ENCODE measurements at places on chromosomes 2 and 18.

DNA sequence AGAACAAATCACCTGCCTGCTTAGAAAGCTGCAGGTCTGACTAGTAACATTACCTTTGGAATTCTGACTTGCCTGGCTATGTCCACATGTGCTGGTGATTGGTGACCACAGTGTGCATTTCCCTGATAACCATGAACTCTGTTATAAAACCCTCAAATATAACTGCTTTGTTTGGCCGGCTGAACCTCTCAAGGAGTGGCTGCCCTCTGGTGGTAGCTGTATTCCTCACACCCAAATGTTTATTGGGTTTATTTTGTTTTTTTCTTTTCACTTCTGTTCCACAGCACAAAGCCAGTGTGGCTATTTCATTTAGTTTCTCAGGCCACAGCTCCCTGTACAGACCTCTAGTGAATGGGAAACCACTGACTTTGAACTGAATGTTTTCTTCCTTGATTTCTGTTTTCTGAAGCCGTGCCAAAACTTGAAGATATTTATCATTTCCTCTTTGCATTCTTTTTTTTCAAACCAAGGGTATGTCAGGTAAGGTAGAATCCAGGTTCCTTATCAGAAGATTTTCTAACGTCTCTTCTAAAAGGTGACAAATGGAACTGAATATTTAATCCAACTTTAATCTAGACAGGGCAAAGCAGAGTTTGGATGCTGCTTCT is 549.0 kb upstream of the VRK2 start:
- DNase-seq: no peak

DNA sequence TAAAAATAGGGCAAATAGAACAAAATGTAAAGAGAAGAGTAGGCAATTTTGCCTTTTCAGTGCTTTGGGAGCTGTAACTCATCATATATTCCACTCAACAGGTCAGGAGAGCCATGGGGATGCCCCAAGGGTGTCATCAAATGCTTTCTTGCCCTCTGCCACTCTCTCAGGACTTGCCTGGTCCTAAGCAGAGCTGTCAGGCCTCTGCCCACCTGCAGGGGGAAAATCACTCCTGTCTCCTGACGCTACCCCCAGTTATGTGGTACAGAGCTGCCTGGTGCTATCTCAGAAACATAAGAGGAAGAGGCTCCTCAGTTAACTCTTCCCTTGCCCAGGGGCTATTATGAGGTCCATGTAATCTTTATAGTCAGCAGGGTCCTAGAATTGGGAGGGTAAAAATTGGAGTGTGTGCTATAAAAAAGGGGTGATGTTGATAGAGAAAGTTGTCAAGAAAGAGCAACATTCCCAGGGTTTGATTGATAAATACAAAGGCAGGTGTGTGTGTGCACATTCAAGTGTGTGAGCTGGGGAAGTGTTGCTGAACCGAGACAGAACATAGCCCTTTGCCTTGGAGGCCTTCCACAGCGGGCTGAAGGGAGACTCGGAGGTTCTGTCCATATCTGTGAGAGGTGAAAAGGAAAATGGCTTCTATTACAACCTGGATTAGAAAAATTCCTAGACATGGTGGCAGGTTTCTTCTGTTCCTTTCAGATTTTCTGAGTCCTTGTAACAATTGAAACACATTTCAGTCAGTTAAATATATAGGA is 25.4 kb downstream of the PTPRM start:
- DNase-seq: no peak

DNA sequence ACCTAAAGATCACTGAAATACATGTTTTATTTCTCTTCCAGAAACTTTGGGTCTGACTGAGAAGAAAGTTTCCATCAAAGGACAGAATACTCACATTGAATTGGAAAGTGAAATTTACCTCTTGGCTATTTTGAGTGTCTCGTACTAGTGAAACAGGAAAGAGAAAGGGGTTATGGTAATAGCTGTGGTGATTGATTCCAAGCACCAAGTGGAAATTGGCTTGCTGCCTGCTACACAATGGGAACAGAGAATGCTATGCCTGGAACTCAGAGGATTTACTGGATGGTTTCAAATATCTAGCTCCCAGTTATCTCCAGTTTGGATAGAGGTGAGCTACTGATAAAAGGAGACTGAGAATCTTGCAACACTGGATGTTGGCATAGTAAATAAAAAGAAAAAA is 492.8 kb upstream of the FSIP2 start:
- no peak for DNase-seq

GRCh38 chr2:162768656-162769055 is 69.9 kb downstream of the KCNH7 start:
- DNase-seq: no peak

DNA sequence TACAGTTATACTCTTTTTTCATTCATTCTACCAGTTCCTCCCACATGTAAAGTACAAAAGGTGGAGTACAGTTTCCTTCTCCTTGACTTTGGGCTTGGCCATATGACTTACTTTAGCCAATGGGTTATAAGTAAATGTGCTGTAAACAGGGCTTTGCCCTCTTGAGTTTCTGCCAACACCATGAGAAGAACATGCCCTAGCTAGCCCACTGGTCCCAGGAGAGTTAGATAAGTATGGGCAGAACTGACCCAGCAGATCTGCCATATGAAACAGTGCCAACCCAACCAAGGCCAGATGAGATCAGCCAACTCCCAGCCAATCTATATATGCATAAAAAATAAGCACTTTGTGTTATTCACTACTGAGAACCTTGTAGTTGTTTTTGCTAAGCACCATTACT is 25.5 kb downstream of the ZC3H8 start:
- no peak for DNase-seq

- DNase-seq: no peak
These were observed 1.3 kb downstream of the PRPF40A start for GRCh38 chr2:152715854-152716428.

GRCh38 chr18:51588616-51589015 is 391.1 kb upstream of the MEX3C start:
- no peak for DNase-seq

- no peak for DNase-seq
These were observed 26.7 kb downstream of the POLR1A start for GRCh38 chr2:86078774-86079545.

DNA sequence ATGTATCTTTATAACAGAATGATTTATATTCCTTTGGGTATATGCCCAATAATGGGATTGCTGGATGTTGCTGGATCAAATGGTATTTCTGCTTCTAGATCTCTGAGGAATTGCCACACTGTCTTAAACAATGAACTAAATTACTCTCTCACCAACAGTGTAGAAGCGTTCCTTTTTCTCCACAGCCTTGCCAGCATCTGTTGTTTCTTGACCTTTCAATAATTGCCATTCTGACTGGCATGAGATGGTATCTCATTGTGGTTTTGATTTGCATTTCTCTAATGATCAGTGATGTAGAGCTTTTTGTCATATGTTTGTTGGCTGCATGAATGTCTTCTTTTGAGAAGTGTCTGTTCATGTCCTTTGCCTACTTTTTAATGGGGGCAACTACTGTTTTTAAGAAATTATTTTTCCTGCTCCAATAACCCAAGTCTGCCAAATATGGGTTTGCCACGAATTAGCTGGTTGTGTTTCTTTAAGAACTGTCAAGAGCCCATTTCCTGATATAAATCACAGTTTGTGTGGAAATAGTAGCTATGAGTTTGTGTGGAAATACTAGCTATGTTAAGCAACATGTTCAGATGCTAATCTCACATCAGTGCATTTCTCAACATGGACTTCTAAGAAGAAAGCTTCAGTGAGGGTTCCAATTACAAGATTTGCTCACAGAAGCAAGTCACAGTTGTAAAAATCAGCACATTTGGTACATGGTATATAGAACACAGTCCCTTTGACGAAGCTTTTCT is 259.4 kb downstream of the ANAPC1 start:
- no peak for DNase-seq
